ENCODE measurements at places on chromosomes 3 and 15.

GRCh38 chr15:42576776-42577175, 1.4 kb downstream of the STARD9 start:
- DNase-seq, result no peak

DNA sequence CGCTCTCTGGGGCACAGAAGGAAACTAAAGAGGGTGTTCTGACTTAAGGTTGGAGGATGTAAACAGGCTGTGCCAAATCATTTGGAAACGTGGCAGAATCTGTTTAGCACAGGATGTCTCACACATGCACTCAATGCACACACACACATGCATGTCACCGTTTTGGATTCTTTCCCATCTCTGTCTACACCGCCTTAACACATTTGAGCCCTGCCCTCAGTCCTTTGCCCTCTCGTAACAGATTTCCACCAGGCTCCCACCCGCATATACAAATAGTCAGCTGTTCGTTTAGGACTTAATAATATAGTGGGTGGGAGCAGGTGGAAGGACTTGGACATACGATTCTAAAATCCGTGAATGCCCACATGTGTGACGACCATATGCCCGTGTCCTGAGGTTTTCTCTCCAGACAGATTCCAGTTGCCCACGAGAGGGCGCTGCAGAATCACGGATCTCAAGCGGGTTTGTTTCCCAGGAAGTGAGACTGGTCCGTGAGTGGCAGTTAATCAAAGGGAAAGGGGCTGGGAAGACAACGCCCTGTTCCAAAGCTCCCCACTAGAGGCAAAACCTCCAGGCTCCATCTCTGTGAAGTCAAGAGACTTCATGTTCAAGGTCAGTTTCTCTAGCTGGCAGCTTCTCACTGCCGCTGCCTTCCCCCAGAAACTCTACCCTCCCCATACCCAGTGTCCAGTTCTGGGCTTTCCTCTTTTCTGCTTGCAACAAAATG, 44.5 kb downstream of the NOX5 start:
- DNase-seq, result peak; percentile 81

DNA sequence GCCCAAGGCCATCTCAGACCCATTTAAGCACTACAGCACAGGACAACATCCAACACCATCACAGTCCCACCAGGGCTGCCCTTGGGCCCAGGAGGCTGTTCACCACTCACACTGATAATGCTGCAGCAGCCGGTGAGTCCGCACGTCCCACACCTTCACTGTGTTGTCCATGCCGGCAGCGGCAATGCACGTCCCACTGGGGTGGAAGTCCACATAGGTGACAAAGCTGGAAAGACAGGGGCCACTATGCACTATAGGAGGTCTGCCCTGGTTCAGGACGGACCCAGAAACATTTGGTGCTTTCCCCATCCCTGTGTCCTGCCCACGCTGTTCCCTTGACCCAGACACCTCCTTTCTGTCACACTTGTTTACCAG, 8.5 kb downstream of the POC1A start:
- DNase-seq, result no peak

GRCh38 chr3:49021813-49022687, at the start of gene NDUFAF3:
TSS of gene NDUFAF3 (plus strand) at chr3:49022121. CDS start at chr3:49022145, 24 bp downstream.
- DNase-seq, result peak; percentile 90

- DNase-seq, result no peak
These were observed 28.6 kb upstream of the TGFBR2 start for GRCh38 chr3:30577788-30578187.

DNA sequence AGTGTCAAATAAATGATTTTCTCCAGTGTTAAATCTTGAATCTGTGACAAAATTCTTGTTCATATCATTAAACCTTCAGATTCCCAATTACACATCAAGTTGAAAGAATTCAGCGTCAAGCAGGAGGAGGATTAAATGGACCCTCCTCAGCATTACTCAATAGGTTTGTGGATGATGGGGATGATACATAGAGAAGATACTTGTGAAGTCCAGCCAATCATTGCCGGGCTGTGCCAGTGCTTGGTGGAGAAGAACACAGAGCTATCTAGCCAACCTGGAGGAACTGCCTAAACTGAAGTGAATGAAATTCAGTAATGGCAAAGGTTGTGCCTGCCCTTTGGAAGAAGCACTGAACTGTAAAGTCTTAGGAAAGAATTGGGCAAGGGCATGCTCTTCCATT, 47.0 kb upstream of the PRICKLE2 start:
- no peak for DNase-seq

Data from putamen (tissue), 1 donor.